ENCODE measurements at places on chromosomes 3 and 15. TPM values are rescaled to one million over a fixed set of nuclear protein-coding genes. Genes with fewer than 3 reads are reported as not detected.

PROK2 gene
- total RNA-seq = not detected

PPP1R14D gene
- not detected for total RNA-seq

RAB43 gene
- total RNA-seq = 13.5 TPM

TBC1D23 gene
- total RNA-seq = 21.9 TPM

CDHR4 gene
- not detected for total RNA-seq

COPS2 gene
- 93.6 TPM for total RNA-seq

B2M gene
- total RNA-seq = 388 TPM

MAP1A gene
- total RNA-seq = 1.9 TPM

ANKRD63 gene
- 0.89 TPM for total RNA-seq

SAXO2 gene
- 5.7 TPM for total RNA-seq

GNAT1 gene
- not detected for total RNA-seq

TTLL13 gene
- 1.0 TPM for total RNA-seq

ST8SIA2 gene
- not detected for total RNA-seq

ITIH1 gene
- total RNA-seq = 0.37 TPM

FSIP1 gene
- 0.42 TPM for total RNA-seq

CYP8B1 gene
- total RNA-seq = 0.12 TPM
